ENCODE measurements at places on chromosomes 4 and X.

DNA sequence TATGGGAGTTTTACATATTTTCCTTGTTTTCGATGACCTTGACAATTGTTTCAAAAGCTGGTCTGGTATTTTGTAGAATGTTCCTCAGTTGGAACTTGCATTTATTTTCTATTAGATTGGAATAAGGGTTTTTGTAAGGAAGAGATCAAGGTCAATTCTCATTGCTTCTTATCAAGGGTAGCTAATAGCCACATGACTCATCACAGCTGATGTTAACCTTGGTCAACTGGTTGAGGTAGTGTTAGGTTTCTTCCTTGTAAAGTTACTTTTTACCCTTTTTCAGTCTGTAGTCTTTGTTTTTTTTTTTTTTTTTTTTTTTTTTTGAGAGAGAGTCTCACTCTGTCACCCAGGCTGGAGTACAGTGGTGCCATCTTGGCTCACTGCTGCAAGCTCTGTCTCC lies 257.2 kb downstream of the SNCA start:
- no peak for DNase-seq

GRCh38 chr4:138317175-138317748 lies 75.1 kb upstream of the SLC7A11 start:
- DNase-seq, result no peak

GRCh38 chr4:188175288-188175687 lies 36.0 kb downstream of the TRIML1 start:
- no peak for DNase-seq

- DNase-seq, result no peak
Measured at GRCh38 chrX:132940727-132941327, 17.6 kb downstream of the HS6ST2 start.

GRCh38 chr4:8538703-8539567 lies 41.3 kb upstream of the GPR78 start:
- DNase-seq, result no peak

- DNase-seq, result no peak
Measured at GRCh38 chrX:122094611-122095010, 1047.2 kb downstream of the GLUD2 start.

DNA sequence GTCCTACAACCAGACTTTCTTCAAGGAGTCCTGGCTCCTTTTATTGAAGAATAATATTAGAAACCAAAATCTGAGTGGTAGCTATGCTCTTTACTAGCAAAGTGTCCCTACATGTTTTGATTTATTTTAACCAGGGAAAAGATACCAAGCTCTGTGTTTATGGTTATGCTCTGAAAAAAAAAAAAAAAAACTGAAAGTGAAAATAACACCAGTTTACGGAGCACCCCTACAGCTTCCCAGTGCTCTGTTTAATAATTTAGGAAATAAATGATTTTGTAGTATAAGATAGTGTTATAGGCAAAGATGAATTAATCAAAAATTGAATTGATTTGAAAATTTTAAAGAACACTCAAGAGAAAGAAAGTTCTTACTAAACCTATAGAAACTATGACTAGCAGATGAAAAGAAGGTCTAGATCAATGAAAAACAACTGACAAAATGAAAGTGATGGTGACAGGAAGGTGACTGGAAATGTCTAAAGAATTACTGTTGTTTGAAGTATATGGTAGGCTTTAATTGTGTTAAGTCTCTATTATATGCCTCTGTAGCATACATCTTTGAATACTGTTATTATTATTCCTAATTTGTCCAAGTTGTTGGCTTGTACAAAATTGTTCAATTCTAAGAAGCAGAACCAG lies 1698.4 kb upstream of the PCDH10 start:
- DNase-seq, result no peak

DNA sequence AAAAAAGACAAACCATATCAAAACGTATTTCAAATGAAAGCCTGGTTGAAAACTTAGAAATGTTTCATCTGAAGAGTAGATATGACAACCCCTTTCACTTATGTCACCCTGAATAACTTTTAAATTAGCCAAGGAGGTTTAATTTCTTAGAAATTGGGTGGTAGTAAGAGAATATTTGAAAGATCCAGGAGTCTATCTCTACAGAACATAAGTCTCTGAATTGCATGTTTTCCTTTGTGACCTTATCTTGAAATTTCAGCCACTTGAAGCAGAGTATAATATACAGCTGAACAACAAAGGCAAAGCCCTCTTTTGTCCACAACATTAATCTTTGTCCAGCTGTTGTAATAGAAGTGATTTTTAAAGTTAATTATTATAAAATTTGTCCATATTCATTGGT lies 49.5 kb downstream of the TMEM154 start:
- no peak for DNase-seq

DNA sequence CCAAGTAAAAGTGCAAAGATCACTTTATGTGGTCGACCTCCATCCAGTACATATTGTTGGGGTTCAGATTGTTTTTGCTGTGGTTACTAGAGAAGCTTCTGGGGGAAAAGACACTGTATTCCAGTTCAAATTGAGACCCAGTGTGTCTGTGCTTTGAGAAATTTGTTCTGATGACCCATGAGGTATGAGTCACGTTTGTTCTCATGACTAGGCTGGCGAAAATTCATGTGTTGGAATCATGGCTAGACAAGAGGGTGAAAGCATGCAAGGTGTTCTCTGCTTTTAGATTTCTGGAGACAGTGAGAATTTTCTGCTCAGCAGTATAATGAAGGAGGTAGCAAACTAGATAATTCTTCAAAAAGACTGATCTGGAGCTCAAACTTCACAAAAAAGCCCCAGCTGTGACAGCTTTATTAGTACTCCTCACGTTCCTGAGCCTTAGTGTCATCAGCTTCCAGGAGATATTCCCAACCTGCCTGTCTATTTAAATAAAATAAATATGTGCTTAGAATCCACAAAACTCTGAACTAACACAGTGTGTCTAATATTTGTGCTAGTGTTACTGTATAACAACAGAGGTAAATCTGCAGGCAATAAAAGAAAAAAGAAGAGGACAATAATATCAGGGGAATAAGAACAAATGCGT lies 24.4 kb upstream of the FAM47B start:
- DNase-seq, result no peak

DNA sequence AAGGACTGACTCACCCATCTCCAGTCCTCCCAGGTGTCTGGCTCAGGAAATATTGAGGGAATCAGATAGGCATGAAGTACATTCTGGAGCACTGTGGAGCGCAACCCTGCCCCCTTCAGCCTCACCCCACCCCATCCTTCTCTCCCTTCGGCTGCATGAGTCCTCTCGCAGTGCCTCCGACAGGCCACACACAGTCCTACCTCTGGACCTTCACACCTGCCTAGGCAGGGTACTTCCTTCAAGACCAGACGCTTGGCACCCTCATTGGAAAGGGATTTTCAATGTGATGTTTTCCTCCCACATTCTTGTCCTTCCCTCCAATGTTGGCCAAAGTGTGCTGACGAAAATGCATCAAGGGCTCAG lies 26.8 kb upstream of the PPP2R2C start:
- no peak for DNase-seq

DNA sequence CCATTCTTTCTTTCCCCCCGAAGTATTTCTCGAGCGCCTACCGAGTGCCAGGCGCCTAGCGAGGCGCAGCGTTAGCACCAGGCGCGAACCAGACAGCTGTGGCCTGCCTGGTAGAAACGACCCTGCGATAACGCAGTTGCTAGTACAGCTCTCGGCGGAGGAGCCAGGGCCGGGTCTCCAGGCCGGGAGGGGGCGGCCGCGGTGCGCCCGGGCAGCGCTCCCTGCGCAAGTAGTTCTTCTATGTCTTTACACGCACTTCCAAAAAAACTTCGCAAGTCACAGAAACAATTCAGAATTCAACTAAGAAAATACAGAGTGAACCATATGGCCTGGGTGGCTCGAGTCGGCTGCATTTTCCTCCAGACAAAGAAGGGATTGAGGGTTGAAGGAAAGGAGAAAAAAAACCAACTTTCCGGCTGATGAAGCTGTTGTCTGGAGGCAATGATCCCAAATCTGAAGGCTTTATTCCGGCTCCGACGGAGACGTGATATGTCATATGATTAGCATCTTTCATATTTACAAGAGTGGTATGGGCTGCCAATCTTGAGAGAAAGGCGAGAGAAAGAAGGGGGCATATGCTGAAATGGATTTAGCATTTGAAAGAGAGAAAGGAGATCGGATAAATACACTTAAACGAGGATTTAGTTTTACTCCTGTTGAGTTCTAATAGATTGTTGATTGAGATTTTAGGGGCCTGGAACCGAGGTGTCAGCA lies 7.2 kb upstream of the NEUROG2 start:
- peak; percentile 61 for DNase-seq

GRCh38 chrX:2679534-2680485 lies 11.3 kb upstream of the CD99 start:
- no peak for DNase-seq

- DNase-seq, result no peak
Measured at GRCh38 chr4:47465004-47465403, 1.5 kb upstream of the COMMD8 start.

- peak; percentile 29 for DNase-seq
Measured at GRCh38 chr4:22237846-22238494, 277.9 kb downstream of the ADGRA3 start.

DNA sequence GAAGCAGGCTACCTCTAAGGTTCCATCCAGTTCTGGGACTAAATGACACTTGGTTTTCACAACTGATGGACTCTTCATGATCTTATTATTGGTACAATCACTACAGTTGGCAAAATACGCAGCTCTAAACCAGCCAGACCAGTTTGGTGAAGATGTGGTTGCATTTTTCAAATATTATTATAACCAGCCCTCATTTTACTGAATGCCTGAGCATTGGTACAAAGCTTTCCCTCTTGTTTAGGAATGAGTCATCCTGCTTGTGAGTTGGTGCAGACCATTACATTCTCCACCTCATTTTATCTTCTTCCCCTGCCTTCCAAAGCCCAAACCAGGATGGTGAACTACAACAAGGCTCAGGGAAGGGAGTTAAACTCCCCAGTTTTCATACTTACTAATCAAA lies 223.1 kb downstream of the KDR start:
- DNase-seq, result no peak

- DNase-seq, result no peak
Measured at GRCh38 chrX:41958861-41959260, 35.5 kb upstream of the CASK start.

Measured in SK-N-DZ (cell line).